Right cardiac atrium (tissue), 5 donors: ENCODE measurements at places on chromosomes 6 and 20. TPM values are rescaled to one million over a fixed set of nuclear protein-coding genes. Genes with fewer than 3 reads are reported as not detected.

DNA sequence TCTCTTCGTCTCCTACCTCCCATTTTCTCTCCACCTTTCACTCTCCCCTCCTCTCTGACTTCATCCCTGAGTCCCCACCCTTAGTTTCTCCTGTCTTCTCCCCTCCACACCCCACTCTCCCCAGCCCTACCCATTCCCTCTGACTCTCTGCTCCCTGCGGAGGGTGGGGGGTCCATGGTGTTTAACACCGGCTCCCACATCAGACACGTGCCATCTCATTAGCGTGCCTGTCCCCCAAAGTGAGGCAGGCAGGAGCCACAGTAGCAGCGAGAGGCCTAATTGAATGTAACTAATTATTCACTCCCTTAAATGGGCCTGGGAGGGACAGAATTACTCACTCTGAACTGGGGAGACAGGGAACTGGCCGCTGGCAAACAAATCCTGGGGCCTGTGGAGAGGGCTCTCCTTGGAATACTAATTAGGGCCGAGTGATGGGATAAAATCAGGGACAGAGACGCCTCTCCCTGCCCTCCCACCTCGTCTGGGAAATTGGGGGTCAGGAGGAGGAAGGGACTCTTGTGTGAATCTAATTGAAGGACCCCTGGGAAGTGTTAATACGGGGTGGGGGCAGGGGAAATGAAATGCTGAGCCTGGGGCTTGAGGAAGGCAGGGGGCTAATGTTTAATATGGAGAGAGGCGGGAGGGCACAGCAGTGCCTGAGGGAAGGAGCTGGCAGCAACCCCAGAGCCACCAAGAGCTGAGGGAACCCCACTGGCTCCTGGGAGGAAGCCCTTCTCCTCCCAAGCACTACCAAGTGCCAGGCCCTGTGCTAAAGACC, 17.9 kb downstream of the CD40 start:
- DNase-seq, result no peak

DNA sequence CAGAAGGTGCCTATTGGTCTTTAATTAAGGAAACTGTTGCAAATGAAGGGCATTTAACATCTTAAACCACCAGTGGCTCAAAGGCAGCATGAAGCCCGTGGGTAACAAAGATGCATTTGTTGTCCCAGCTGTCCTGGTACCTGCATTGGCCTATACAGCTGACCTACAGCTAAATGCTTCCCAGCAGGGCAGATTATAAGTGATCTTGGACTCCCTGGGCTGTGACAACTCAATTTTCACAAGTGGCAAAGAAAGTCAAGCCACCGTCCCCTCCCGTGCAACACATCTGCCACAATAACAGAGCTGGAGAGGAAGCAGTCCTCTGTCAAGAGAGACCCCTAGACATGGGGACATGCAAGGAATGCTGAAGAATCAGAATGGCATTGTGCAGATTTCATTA, 31.5 kb upstream of the EDN3 start:
- DNase-seq, result no peak

DNA sequence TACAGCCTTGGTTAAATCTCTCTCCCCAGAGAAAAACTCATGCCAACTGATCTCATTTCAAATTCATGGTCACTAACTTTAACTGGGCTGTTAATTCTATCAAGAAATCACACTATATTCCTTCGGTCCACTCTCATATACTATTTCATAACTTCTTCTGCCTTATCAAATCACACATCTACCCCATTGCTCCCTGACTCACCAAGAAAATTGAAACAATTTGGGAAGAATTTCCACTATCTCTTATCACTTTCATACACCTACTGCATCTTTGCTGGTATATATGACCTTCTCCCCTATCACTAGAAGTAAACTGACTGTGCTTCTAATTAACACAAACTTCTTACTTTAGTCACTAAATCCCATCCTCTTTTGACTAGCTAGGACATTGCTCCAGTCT, 102.3 kb downstream of the FILIP1 start:
- no peak for DNase-seq

DNA sequence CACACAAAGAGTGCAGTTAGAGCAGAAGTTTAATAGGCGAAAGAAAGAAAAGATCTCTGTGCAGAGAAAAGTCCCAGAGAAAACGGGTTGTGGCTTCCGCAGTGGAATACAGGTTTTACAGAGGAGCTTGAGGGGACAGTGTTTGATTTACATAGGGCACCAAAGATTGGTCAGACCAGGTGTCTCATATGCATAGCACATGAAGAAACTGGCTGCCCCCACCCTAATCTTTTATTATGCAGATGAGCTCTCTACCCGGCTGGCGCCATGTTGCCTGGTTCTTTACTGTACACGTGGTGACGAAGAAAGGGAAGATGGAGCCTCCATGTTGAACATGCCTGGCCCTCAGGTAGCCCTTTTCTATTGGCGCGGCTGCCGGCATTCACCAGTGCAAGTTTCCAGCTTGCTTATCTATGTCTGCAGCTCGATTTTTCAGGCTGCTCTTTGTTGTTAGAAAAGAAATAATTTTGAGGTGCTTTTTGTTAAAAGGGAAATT, 47.4 kb downstream of the SLC35B3 start:
- DNase-seq, result no peak

GRCh38 chr20:53940907-53941545, 129.4 kb downstream of the BCAS1 start:
- peak; percentile 79 for DNase-seq

- no peak for DNase-seq
Observed at GRCh38 chr6:87806099-87806498, 104.1 kb upstream of the AKIRIN2 start.

The RBPJL gene
- total RNA-seq, result not detected

The TPX2 gene
- total RNA-seq, result 2.5 TPM

The KCNK5 gene
- 1.1 TPM for total RNA-seq

The HMGCLL1 gene
- 2.7 TPM for total RNA-seq

The PCNA gene
- 36.8 TPM for total RNA-seq
